NCI-H526 treated with DMSO at 0.1 percent for 48 hours (cell line): ENCODE measurements at places on chromosomes 4 and X.
A peak's percentile ranks its signal among the peaks of the same experiment; 100 is the strongest.

GRCh38 chr4:107618656-107619055 lies 101.4 kb downstream of the PAPSS1 start:
- DNase-seq = no peak

- no peak for DNase-seq
Observed at GRCh38 chr4:151643564-151643963, 117.2 kb downstream of the GATB start.

DNA sequence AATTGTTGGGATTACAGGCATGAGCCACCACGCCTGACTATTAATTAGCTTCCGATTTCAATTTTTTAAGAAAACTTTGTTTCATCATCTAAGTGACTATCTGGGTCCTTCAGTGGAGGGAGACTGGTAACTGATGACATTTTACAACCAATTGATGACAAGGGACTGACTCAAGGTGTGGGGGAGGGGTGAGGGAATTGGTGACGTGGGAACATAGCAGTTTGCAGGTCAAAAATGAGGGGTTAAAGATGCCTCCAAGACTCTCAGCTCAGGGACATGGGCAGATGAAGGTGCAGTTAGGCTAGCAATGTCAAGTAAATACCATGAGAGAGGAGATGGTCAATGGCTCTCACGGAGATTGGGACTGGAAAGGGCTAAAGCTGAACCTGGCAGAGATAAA lies 5.7 kb upstream of the FAM9C start:
- no peak for DNase-seq

GRCh38 chr4:12975511-12975910 lies 508.6 kb downstream of the RAB28 start:
- DNase-seq = no peak

DNA sequence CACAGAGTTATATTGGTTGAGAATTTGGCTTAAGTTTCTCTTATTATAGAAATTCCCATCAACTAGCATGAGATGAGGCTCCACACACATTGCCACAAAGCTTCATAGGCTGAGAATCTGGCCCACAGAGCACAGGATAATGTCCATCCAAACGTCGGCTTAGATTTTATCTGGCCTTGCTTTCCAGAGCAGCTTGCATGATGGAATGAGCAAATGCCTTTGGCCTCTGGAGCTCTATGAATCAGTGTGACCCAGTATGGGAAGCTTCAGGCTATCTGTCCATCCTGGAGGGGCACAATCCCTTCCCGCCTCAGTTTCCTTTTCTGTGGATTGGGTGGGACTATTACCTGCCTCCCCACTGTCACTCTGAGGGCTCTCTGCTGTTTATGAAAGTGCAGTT lies 131.5 kb upstream of the NDP start:
- DNase-seq = no peak

DNA sequence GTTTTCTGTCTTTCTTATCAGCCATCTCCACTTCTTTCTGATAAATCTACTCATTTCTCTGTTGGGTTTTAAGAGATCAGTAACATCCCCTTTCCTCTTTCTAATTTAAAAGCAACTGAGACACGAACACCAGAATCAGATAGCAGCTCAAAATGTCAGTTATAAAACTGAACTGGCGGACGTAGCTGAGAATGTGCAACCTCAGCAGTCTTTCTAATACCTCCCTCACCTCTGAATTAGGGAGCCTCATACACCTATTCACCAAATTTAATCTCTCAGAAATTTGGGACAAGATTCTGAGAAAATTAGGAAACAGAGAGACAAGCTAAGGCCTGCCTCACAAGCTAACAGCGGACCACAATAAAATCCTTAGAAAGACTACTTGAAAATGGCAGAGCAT lies 52.0 kb upstream of the ACSL4 start:
- no peak for DNase-seq

DNA sequence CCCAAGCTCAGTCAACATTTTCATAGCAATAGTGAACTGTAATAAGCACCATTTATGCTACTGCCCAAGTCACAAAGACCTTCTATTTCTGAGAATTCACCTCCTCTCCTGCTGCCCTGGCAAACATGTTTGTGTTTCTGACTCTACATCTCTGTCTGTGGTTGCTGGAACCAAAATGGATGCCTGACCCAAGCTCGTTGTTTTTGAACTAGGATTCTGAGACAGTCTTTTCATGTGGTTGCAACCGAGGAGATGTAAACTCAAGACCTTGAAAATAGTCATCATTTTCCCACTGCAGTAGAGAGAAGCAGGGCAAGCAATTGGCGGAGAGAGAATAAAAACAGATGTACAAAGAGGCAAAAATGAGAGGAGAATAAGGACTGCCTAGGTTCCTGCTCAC lies 160.2 kb downstream of the RAB28 start:
- DNase-seq = no peak

DNA sequence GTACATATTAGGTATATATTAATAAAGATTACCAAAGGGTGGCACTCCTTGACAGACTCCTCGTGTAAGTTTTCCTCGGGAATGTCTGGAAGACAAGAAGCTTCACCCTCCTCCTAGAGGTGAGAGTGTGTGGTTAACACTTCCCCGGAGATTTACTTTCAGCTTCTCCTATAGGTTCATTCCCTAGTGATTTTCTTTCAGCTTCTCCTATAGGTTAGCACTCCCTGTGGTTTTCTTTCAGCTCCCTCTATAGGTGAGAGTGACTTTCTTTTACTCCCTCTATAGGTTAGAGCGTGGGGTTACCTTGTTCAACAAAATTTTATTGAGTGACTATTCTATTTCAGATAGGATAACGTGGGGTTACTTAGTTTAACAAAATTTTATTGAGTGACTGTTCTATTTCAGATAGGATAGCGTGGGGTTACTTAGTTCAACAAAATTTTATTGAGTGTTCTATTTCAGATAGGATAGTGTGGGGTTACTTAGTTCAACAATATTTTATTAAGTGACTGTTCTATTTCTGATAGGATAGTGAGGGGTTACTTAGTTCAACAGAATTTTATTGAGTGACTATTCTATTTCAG lies 106.0 kb upstream of the PLAC1 start:
- peak; percentile 3 for DNase-seq

DNA sequence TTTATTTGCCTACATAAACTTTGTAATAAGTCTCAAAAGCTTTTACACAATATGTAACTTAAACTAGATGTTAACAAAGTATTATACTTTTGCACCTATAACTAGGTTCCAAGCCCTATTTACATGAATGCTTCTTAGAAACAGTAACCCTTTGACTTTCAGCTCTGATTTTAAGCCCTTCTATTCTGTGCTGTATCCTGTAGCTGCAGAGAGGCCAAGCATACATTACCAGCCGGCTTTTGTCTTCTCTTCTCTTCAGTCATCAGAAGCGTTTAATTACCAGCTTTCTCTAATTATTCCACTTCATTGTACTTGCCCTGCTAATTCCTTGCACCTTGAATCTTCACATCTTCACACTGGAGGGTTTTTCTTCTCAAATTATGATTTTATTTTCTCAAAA lies 403.1 kb downstream of the PDGFC start:
- no peak for DNase-seq

GRCh38 chrX:50536955-50537354 lies 66.3 kb upstream of the DGKK start:
- no peak for DNase-seq

DNA sequence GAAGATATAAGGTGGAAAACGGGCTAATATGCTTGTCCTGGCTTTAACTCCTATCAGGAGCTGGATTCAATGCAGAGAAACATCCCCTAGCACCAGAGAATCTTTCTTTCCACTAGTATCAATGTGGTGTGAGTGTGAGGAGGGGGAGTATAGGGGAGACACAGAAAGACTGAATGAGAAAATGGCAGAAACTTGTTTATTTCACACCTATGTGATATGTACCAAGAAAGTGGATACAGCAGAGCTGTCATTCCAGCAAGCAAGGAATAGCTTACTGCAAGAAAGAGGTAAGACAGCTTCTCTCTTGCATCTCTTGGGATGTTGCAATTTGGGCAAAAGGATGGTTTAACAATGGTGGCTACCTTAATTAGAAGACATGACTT lies 105.6 kb downstream of the LNX1 start:
- DNase-seq = no peak

DNA sequence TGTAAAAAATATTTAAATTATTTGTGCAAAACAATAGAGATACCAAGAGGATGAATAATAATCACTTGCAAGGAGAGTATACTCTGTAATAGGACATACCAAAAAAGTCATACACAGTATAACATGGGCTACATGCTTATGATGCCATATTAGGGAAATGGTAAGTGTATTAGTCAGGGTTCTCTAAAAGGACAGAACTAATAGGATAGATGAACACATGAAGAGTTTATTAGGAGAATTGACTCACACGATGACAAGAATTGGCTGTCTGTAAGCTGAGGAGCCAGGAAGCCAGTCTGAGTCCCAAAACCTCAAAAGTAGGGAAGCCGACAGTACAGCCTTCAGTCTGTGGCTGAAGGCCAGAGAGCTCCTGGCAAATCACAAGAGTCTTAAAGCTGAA lies 151.2 kb downstream of the DTHD1 start:
- no peak for DNase-seq

GRCh38 chrX:108235986-108236385 lies 144.4 kb downstream of the ATG4A start:
- DNase-seq = no peak

DNA sequence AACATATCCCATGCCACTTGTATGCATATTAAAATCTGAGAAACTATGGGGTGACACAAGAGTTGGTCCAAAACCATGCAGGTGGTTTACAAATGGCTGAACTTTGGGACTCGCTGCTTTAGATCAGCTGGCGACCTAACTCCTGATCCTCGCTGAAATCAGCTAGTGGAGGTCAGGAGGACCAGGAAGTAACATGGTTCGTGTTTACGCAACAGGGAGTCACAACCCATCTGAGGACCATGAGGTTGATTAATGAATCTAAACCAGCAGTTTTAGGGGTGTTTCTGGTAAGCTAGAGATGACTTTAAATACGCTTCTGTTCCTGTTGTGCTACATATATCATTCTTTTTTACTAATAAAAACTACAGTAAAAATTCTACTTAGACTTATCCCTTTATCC lies 12.9 kb downstream of the TSPAN5 start:
- DNase-seq = no peak

DNA sequence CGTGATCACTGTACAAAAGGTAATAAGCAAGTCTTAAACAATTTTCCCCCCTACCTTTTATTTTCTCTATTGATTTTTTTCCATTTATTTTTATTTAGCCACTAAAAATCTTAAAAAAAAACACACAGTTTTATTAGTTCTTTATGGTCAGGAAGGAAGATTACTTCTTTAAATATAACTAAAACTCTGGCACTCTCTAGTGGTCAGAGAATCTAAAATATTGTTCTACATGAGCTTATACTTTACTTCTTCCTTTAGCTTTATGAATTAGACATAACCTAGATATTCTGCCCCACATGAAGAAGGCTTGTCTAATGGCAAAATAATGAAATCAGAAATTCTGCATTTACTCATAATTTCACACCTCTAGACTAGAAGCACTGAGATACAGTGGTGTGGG lies 135.2 kb downstream of the PDE5A start:
- DNase-seq = peak; percentile 0

DNA sequence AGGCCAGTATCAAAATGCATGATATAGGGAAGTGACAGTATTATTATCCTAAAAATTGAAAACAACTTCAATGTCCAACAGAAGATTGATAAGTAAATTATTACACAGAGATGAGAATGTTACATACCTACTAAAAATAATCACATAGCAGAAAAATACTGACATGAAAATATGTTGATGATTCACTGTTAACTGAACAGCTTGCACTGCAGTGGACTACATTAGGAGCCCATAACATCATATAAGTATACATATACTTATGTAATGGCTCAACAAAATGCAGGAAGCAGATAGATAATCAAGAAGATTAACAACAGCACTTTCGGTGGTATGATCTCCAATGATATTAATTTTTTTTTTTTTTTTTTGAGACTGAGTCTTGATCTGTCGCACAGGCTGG lies 7.1 kb downstream of the CLOCK start:
- no peak for DNase-seq

GRCh38 chr4:25859429-25860148 lies 3.2 kb downstream of the SEL1L3 start:
- no peak for DNase-seq

GRCh38 chrX:5807181-5807580 lies 421.5 kb downstream of the NLGN4X start:
- no peak for DNase-seq

DNA sequence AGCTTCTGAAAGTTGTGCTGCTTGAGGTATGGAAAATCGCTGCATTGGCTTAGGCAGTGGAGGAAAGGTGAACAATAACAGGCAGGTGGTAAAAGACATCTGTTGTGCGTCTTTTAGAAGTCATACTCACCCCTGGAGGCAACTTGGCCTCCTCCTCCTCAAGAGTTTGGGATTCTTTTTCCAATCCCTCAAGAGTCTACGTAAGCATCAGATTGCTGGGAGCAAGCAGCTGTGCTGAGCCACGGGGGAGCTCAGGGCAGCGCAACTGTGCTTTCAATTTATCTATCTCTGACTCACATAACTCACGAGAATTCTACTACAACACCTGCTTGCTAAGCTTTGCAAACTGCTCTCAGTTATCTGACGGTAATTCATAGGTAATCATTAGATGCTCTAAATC lies 6.4 kb upstream of the RBMX2 start:
- no peak for DNase-seq

DNA sequence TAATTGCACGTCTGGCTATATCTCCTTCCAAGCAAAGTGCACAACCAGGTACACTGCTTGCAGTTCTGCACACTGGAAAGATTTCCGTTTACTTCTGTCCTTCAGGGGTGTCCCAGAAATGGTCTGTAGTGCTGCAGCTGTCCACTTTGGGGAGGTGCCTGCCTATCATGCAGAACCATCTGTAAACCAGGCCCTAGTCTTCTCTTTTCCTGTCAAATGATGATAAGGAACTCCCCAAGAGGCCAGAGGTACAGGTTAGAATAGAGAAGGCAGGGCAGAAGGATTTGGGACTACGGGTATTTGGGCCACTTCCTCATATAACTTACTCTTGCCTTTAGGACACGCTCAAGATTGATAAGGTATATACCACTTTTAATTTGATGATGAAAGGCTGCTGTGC lies 746.9 kb downstream of the FAT4 start:
- DNase-seq = no peak

DNA sequence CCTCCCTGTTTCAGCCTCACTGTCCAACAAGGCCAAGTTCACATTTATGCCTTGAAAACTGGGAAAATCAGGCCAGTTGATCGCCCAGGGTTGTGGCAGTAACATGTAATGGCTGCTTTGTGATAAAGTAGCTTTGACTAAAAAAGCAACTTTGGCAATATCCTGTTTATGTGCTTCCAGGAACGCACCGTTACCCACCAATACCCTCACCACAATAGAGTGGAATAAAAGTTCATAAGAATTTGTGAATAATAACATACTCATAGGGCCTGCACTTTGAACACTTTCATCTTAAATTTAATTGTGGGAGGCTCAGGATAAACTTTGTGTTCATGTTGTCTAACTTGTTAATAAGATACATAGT lies 80.7 kb upstream of the MAML3 start:
- no peak for DNase-seq

DNA sequence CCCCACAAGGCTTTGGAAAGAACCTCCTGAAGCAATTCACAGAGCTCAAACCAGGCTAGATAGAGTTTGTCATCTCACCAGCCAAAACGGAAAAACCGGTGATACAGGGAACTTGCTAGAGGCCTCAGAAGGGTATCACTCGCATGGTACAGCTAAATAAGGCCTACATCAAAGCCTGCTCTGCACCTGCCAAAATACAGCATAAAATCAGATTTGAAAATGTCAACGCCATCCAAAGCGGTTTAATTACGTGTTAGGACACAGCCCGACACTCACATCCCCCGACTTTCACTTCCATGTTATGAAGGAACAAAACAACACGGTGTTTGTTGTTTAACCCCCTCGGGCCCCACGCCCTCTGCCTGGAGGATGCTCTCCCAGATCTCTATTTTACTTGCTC lies 65.0 kb downstream of the MAPK10 start:
- no peak for DNase-seq
